ENCODE measurements at places on chromosomes 6 and 20.

- DNase-seq: no peak
These were observed 5.9 kb downstream of the CCND3 start for GRCh38 chr6:41935685-41936072.

DNA sequence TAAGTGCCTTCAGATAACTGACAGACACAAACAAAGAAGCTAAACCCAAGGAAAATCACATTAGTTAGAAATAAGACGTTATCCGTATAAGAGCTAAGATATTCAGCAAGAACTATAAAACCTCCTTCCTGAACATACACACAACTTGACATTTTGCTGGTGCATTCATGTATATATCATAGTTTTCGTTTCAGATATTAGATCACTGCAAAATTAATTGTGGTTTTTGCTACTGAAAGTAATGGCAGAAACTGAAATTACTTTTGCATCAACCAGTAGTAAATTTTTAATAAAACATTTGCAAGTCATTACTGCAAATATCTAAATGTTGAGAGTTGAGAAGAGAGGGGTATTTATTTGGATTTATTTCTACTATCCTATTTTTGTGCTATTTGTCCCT lies 26.1 kb upstream of the KCNQ5 start:
- no peak for DNase-seq

DNA sequence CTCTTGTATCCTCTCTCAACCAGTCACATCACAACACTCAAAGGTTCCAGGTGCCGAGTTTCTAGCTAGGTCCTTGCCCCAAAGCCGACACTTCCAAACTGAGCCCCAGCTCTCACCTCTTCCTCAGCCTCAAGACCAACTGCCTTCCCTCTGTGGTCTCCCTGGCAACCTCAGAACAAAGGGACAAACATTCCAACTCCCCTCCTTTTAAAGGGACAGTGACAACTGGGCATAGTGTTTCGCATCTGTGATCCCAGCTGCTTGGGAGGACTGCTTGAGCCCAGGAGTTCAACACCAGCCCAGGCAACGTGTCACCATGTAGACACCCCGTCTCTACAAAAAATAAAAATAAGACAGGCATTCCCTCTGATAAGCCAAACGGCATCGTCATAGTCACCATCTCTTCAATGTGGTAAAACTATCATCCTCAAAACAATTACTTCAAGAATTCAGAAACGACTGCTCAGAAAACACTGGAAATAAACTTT lies 11.3 kb downstream of the DIDO1 start:
- no peak for DNase-seq

DNA sequence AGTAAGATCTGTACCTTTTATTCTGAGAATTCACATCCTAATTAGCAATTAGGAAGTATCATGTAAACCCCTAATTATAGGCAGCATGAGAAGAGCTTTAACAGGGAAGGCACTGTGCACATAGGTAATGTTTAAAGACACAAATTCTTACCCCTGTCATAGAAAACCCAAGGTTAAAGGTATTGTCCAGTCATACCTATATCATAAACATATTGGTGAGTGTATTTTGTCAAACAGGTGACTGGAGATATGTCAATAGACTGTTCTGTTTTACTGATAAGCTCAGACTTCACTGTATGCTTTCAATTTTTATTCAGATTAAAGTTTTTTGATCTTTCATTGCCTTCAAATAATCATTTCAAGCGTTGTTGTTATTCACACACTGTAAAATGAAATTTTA lies 43.8 kb downstream of the LGSN start:
- DNase-seq: no peak

DNA sequence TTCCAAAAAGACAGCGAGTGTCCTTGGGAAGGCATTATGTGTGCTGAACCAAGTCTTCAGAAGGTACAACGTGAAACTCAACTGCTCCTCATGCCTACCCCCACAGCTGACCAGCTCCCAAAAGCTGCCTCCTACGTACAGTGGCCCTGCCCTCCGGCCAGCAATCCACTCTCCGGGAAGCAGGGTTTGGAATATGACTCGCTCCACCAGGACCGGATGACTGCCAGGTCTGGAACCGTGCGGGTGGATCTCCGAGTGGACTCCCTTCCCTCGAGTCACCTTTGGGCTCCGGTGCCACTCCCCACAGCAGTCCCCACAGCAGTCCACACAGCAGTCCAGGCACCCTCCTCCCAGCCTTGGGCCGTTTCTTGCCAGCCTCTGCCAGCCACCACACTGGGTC lies 4.3 kb downstream of the ZBTB46 start:
- no peak for DNase-seq

DNA sequence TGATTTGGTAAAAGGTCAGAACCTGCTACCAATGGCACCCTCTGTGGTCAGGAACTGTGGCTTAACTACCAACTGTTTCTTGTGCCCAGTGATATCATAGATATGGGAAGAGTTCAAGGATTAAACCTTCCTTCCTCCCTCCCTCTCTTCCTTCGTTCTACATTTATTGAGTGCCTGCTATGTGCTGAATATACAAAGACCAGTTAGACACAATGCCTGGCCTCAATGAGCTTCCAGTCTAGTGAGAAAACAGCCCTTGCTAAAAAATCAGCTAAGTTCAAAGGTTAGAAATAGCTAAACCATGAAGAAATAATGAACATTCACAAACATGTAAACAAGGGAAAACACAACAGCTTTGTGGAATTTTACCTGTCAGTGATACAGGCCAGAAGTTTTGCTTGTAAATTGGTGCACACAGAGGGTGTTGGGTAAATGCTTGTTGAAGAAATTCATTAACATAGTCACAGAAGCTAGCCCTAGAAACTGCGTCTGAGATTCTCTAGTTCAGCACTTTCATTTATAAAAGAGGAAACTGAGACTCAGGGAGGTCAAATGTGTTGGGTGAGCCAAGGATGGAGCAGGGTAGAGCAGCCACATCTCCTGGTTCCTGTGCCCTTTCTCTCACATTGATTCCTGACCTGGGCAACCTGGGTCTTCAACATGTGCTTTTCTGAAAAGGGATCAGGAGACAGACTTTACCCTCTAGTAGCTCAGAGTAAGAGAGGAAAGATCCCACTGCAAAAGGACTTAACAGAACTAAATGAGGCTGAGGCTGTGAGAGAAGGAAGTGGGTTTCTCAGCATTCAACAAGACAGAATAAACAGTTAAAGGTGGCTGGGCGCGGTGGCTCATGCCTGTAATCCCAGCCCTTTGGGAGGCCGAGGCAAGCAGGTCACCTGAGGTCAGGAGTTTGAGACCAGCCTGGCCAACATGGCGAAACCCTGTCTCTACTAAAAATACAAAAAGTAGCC lies 14.4 kb upstream of the FOXO3 start:
- no peak for DNase-seq

DNA sequence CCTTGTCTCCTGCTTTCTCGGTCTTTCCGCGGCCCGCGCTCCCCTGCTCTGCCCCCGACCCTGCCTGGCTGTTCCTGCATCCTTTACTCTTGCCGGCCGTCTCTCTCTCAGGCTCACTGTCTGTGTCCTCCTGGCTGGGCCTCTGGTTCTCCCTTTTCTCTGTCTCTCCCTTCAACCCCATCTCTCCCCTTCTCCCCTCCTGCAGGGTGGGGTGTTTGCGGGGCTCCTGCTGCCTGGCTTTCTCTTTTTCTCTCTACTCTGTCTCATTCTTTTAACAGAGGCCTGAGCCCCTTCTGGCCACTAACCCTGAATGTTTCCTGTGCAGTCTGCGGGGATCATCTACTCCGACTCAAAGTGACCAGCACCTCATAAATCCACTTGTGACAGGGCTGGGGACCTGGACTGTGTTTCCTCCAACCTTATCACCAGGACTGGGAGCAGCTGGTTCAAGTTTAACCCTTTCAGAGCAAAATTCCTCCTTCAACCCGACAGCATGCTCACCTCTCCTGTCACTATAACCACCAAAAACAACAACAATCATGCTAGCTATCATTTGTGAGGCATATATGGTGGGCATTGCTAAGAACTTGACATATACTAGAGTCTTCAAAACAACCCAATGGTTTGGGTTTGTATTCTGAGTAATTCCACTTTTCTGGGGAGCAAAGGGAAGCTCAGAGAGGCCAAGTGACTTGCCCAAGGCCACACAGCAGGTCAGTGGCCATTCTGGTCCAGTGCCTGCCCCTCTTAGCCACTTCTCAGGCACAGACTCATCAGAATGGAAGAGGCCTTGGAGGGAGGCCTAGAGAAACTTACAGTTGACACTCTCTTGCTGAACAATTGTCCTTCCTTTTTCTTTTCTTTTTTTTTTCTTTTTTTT lies 811 bp upstream of the RSPO4 start:
- DNase-seq: peak; percentile 6

DNA sequence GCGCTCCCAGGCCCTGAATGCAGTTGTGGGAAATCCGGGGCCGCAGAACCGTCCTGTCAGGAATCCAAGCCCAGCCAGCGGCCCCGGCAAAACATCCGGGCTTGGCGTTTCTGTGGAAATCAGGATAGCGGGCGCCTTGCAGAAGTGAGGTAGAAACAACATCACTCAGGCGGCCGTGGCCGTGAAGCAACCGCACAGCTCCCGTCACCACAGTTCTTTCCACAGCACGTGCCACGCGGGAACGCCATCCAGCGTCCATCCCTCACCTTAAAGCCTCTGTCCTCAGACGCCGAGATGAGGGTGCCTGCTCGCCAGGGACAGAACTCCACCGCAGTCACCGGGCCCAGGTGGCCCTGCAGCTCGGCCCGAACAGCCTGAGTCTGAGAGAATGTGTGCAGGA lies 34.1 kb downstream of the WDR27 start:
- DNase-seq: no peak

GRCh38 chr20:1822564-1823449 lies 72.4 kb upstream of the SIRPA start:
- no peak for DNase-seq

GRCh38 chr6:142118328-142118727 lies 14.4 kb upstream of the GJE1 start:
- no peak for DNase-seq

DNA sequence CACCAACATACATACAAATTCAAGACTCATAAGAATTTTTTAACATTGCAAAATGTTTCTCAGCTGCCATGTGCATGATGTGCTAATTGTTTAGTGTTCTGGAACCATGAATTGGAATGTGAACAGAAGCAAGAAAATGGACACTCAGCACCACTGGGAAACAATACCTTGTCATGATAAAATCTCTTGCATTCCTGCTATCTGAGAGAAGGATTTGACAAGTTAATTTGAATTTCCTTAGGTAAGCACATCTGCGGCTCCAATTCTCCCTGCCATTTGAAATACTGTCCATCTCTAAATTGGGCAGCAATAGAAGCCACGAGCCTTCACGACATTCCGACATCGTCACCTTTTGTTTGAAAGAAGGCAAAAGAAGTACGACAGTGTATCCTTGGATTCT lies 1104.6 kb upstream of the MAP3K7 start:
- peak; percentile 18 for DNase-seq

GRCh38 chr6:20237677-20238460 lies 25.6 kb upstream of the MBOAT1 start:
- no peak for DNase-seq

- DNase-seq: no peak
These were observed 14.0 kb downstream of the APMAP start for GRCh38 chr20:24978513-24978912.

GRCh38 chr6:117907601-117908245 lies 659 bp downstream of the SLC35F1 start:
- DNase-seq: peak; percentile 34

DNA sequence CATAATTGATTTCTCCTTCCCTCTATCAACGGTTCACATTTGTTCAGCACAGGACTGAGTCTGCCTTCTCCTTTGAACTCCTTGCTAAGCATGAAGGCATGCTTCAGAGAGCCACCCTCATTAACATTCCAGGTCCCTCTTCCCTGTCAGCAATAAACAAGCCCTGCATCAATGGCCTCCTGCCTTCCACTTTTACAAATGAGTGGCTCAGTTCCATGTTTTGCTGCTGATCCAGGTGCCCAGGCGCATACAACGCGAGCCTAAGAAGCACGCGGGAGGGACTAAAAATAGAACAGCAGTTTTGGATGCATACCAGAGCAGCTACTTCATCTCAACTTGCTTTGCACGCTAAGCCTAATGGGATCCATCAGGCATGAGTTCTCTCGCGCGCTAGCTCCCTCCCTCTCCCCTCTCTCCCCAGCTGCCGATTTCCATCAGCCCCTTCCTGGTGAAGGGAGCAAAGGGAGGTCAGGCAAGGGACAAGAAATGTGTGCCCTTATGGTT lies 53.4 kb downstream of the TRAF3IP2 start:
- peak; percentile 87 for DNase-seq

GRCh38 chr6:108958900-108959770 lies 110.9 kb downstream of the ARMC2 start:
- DNase-seq: no peak

DNA sequence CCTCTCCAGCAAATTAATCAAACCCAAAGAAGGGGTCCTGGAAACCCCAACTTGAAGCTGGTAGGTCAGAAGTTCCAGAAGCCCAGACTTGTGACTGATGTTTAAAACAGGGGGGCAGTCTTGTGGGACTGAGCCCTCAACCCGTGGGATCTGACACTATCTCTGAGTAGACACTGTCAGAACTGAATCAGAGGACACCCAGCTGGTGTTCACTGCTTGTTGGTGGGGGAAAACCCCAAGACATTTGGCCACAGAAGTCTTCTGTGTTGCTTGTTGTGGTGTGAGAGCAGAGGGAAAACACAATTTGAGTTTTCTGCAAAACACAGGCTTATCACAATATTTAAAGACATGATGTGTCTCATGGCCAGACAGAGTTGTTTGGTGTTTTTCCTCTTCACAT lies 29.9 kb downstream of the KIF13A start:
- DNase-seq: no peak

- DNase-seq: no peak
These were observed 74.6 kb downstream of the OR2B2 start for GRCh38 chr6:27837625-27838057.

DNA sequence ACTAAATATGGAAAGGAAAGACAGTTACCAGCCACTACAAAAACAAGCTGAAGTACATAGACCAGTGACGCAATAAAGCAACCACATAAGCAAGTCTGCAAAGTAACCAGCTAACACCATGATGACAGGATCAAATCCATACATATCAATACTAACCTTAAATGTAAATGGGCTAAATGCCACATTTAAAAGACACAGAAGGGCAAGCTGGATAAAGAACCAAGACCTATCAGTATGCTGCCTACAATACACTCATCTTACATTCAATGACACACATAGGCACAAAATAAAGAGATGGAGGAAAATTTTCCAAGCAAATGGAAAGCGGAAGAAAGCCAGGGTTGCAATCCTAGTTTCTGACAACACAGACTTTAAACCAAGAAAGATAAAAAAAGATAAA lies 24.1 kb downstream of the HLA-C start:
- no peak for DNase-seq

- DNase-seq: peak; percentile 61
These were observed 773 bp downstream of the SMAP1 start for GRCh38 chr6:70668499-70668812.

GRCh38 chr6:27296106-27296783 lies 15.8 kb downstream of the POM121L2 start:
- peak; percentile 48 for DNase-seq

GRCh38 chr20:44075191-44075949 lies 111.6 kb downstream of the JPH2 start:
- peak; percentile 13 for DNase-seq

GRCh38 chr6:109165392-109165974 lies 70.2 kb downstream of the CEP57L1 start:
- DNase-seq: peak; percentile 88

Data from kidney (tissue), 22 donors.